NCI-H1105 treated with DMSO at 0.1 percent for 48 hours (cell line): ENCODE measurements at places on chromosomes 13 and 19.

DNA sequence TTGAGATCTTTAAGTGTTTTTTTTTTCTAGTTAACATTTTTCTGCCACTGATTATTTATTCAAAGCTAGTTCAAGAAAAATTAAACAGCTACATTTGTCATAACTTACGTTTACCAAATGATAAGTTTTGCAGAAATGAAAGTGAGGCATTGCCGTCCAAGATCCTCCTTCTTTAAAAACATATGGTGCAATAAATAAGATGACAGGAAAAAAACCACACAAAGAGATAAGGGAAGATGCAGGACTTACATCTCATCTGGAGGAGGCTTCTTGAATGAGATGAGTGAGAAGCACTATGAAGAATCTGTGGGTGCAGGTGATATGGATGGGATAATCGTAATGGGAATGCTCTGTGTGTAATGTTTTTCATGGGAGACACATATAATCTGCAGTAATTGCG lies 12.4 kb downstream of the TNFSF13B start:
- DNase-seq: no peak

GRCh38 chr19:7657131-7657751 lies 11.6 kb upstream of the RETN start:
- no peak for DNase-seq

DNA sequence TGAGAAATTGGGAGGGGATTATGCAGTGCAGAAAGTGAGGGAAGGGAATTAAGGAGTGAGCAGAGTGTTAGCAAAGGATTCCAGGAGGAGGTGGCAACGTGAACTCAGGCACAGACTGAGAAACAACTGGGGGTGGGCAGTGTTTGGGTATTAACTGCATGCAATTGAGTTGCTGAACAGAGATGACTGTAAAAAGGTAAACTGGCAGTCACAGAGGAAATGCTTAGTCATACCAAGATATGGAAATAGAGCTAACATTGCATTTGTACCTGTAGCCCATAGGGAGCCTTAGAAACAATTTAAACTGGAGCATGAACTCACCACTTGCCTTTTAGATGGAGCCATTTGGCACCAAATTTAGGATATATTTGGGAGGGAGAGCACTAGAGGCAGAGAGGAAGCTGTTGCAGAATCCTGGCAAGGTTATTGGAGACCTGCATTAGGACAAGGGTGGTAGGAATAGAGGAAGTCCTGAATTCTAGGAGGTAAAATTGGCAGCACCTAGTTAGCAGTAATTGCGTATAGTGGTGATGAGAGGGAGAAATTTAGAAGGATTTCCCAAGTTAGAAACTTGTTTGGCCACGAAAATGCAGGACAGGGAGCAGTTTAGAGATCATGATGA lies 100.6 kb upstream of the FRY start:
- no peak for DNase-seq

GRCh38 chr19:18596752-18597157 lies 8.2 kb downstream of the REX1BD start:
- DNase-seq: no peak

GRCh38 chr19:51729781-51730180 lies 6.0 kb upstream of the HAS1 start:
- DNase-seq: no peak

- DNase-seq: no peak
These were observed 955 bp upstream of the ZNF709 start for GRCh38 chr19:12485571-12485970.
